ENCODE measurements at places on chromosomes 11 and 22.

DNA sequence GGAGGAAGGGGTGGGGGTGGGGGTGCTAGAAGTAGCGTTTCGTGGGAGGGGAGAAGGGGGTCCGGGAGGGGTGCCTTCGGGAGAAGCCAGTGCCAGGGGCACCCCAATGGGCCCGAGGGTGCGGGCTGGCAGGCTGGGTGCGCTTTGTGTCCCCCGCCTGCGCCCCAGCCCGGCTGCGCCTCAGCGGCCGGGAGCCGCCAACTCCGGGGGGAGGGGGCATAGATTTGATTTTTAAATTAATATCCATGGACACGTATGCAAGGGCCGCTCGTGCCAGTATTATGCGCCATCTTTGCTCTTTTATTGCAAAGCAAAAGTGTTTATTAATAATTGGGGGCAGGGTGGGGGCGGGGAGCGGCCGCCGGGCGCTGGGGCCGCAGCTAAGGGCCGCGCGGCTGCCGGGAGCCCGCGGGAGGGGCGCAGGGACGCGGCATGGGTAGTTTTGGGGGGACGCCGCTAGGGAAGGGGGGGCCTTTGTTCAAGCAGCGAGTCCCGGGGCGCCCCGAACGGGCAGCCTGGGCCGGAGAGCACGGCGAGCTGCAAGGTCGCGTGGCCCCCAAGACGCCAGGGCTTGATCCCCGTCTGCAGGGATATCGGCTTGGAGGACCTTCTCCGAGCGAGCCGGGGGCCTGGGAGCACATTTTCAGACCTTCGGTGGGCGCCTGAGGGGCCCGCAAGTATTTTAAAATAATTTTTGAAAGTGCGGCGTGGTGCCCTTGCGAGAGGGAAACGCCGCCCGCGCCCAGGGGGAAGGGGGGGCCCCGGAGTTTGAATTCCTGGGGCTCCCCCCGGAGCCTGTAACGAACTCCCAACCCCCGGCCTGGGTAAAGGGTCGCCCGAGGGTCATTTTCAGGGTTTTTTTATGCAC is 959 bp downstream of the CCND1 start:
- DNase-seq, result no peak

DNA sequence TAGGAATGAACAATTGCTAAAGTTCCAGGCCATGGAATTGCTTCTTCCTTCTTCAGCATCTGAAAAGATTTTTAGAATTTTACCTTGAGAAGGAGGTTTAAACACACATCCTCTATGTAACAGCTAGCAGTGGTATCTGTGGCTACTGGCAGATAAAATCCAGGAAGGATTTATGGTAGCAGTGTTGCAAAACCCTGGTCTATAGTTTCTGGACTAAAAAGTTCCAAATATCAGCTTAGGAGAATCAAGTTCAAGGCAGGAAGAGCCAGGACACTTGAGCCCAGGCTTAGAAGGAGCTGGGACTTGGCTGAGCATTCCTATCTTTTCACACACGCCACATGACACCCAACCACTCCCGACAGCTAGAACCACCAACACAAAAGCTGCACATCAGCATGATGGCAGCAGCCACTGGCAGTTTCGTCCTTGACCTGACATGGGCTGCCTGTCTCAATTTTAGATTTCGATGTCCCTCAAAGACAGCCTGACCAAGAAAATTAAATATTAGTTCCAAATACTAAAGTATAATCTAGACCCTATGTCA is 14.1 kb downstream of the LARGE2 start:
- DNase-seq, result no peak

GRCh38 chr11:778976-779954 is 2.0 kb upstream of the GATD1 start:
- DNase-seq, result no peak

DNA sequence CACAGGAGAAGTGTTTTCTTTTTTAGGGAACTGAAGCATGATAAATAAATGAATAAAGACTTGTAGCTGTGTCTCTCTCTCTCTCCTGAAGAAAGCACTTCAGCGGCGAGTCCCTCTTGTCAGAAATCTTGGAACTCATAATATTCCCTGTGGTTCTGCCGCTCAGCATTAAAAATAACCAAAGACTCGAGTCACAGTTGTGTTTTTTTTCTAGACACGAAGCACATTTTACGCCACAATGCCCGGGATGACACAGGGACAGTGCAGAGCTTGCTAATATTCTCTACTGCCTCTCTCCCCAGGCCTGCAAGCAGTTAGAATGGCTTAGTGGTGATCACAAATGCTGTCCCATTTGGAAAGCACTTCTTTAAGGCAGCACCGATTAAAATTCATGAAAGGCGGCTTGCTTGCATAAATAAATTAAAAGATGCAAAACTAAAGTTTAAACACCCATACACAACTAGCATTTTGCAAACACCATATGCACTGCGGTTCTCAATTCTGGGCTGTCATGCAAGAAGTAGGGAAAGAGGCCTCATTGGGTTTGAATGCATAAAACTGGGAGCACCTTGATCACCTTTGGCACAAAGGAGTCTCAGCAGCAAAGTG is 597.4 kb downstream of the SOX6 start:
- no peak for DNase-seq

DNA sequence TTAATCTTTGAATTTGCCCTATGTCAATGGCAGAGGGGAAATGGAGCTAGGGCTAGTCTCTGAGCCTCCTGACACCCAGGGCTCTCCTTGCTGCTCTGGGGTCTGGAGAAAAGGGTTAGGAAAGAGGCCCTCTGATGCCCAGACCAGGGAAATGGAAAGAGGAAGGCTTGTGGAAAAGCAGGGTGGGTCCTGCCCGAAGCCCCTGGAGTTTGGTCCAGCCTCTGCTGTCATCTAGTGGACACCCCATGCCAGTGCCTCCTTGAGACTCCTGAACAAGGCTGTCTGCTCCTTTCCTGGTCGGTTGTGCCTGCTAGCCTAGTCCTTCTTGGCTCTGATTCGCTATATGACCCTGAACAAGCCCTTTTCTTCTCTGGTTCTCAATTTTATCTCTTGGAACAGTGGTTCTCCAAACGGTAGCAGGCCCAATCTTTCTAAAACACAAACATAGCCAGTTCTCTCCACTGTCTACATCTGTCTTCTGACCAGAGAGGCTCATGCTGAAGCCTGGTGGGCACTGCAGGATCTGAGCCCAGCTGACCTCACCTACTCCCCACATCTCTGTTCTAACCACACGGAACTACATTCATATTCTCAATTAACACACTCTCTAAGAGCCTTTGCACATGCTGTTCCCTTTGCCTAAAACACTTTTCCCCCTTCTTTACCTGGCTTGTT is 8.8 kb upstream of the PLA2G3 start:
- peak; percentile 42 for DNase-seq

DNA sequence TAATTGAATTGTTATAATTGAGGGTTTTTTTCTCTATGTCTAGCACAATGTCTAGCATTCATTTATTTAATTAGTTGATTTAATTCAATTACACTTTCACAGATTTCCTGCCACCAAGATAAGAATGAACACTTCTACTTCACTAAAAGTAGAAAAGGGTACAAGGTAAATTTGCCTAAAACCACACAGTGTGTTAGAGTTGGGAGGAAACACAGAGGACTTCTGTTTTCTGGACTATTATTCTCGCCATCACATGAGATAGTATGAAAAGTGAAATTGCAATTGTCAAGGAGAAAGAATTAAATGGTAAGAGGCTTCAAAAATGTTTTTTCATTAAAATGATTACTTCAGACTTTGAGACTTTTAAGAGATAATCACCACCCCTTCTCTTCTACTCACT is 109.5 kb downstream of the ETS1 start:
- DNase-seq, result no peak

GRCh38 chr11:73795925-73796632 is 8.4 kb downstream of the MRPL48 start:
- DNase-seq, result no peak

DNA sequence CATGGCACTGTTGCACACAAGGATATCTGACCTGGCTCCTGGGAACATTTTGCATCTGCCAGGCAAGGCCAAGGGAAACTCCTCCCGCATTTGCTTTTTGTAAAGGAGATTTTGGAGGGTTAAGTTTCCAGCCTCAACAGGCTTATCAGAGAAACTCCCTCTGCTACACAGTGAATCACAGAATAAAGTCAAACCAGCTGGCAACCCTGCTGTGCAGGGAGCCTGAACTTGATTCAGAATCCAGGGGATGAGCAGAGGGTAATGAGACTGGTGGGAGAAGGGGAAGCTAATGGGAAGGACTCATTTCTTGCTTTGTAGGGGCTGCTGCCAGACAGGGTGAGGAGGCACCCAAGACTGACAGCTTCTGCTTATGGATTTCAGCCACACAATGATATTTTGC is 185.3 kb upstream of the ISX start:
- DNase-seq, result no peak

GRCh38 chr11:94885133-94885532 is 88.2 kb downstream of the CWC15 start:
- DNase-seq, result no peak

GRCh38 chr11:95545116-95545875 is 244.3 kb downstream of the FAM76B start:
- DNase-seq, result no peak

GRCh38 chr11:79860336-79860735 is 419.5 kb upstream of the TENM4 start:
- no peak for DNase-seq

GRCh38 chr11:119728211-119728626 is 781 bp downstream of the NECTIN1 start:
- no peak for DNase-seq
